ENCODE measurements at places on chromosomes 16 and 17.

- no peak for DNase-seq
Measured at GRCh38 chr17:43536236-43536992, 9.7 kb downstream of the ETV4 start.

GRCh38 chr16:58733248-58733670 is 857 bp downstream of the GOT2 start:
- no peak for DNase-seq

GRCh38 chr16:72921106-72921505 is 126.8 kb downstream of the ZFHX3 start:
- DNase-seq = no peak

DNA sequence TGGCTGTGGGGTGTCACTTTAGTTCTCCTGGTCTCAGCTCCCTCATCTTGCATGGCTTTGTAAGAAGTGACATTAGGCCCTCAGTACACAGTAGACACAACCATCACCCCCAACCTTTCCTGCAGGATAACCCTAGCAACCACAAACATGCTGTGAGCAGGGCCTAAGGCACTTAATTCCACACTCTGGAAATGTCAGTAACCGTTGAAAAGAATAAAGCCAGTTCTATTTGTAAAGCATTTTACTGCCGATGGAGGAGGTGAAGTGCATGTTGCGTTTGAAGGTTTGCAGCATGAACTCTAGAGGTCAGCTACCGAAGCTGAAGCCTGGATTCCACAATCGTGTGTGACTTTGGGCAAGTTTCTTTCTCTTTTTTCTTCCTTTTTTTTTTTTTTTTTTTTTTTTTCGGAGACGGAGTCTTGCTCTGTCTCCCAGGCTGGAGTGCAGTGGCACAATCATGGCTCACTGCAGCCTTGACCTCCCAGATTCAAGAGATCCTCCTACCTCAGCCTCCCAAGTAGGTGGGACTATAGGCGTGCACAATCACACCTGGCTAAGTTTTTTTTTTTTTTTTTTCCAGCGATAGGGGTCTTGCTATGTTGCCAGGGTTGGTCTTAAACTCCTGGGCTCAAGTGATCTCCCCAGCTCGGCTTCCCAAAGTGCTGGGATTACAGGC is 26.1 kb upstream of the TOB1 start:
- no peak for DNase-seq

- no peak for DNase-seq
Measured at GRCh38 chr16:31213877-31214707, at the start of gene TRIM72. Gene TRIM72, plus strand, starts transcription at chr16:31214119. Its CDS starts 620 bp downstream, at chr16:31214739.

GRCh38 chr16:2471016-2471652 is at the start of gene NTN3:
Gene NTN3, plus strand, starts transcription at chr16:2471297. Its CDS starts 405 bp downstream, at chr16:2471702.
- no peak for DNase-seq

DNA sequence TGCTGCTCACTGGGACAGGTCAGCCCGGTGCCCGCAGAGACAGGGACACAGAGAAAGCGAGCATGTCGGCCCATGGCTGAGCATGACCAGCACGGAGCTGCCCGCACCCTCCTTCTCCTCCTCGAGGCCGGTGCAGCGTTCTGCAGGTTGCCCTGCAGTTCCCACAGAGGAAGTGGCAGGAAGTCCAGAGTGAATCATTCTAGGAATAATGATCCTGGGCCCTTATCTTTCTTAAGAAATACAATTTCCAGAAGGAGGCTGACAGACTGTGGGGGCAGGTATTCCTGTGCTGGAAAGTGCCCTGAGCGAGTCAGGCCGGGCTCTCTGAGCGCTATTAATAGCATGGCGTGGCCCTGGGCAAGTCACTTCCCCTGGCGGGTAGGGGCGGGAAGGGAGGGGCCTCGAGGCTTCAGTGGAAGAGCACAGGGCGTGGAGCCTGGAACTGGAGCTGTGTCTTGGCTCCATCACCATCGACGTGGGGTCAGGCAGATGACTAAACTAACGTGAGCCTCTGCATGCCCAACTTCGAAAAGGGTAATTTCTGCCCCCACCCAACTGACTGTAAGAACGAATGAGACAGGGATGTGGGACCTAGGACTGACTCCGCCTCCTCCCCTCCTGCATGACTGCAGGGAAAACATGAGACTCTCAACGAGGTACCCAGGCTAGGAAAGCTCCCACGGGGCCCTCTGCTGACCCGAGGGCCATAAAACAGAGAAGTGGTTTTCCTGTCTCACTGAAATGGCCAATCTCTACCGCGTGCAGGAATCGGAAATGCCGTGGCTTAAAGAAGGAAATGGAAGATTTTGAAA is 9.8 kb downstream of the TMEM204 start:
- DNase-seq = no peak

All from NCI-H2081 treated with DMSO at 0.1 percent for 48 hours (cell line).